ENCODE measurements at places on chromosomes 5 and 9.
A peak's percentile ranks its signal among the peaks of the same experiment; 100 is the strongest.

GRCh38 chr5:132009706-132010405 is 1.6 kb downstream of the ACSL6 start:
- peak; percentile 25 for DNase-seq

GRCh38 chr5:181259974-181260719 is 796 bp downstream of the TRIM52 start:
- DNase-seq = peak; percentile 18

DNA sequence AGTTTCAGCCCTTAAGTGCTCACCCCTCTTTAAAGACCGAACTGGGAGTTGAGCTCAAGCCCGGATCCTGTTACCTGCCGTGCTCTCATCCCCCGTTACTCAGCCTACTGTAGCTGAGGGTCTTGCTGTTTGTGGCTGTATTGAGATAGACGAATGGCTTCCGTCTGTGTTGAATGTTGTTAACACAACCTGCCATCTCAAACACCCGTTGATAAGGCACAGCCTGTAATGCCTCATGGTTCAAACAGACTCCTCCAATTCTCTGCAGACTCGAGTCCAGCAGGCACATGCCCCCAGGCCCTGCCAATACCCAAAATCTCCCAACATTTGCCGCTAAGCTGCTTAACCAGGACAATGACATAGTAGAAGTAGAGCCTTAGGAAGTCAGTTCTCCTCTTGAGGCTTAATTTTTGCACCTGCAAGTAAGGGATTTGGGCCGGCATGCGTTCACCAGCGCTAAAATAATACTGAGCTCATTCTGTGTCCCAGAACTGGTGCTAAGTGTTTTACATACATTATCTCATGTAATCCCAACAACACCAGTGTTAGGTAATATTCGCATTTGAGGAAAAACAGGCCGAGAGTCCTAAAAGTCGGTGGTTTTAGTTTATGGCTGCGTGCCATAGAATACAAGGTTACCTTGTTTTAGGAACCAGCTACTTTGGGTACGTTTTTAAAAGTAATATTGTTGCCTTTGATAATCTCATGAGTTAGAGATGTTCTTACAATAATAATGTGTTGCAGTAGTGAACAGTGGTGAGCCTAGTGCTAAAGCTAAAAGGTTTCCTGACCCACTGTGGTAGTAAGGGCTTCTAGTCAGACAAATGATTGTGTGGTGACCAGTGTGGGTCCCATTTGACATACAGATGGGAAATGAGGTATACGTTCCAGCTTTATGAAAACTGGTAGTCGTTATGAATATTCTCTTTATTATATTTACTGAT is 1.5 kb upstream of the RFX3 start:
- DNase-seq = no peak

GRCh38 chr5:141713616-141714309 is 31.7 kb upstream of the ARAP3 start:
- DNase-seq = no peak

DNA sequence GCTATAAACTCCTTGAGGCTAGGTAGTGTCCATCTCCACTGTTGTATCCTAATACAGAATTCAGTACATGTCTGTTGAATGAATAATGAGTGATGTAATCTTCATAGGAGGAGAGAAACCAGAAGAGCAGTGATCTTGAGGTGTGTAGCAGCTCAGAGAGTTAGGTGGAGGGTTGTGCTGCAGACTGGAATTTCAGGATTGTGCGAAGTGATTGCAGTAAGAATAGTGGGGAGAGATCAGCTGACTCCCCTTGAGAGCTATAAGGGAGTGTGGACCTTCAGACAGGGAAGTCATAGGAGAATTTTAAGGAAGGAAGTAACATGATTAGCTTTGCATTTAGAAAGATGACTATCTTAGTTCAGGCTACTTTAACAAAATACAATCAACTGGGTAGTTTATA is 4.4 kb downstream of the SNX24 start:
- DNase-seq = no peak

- no peak for DNase-seq
Observed at GRCh38 chr9:121772600-121773285, 121.3 kb downstream of the DAB2IP start.

DNA sequence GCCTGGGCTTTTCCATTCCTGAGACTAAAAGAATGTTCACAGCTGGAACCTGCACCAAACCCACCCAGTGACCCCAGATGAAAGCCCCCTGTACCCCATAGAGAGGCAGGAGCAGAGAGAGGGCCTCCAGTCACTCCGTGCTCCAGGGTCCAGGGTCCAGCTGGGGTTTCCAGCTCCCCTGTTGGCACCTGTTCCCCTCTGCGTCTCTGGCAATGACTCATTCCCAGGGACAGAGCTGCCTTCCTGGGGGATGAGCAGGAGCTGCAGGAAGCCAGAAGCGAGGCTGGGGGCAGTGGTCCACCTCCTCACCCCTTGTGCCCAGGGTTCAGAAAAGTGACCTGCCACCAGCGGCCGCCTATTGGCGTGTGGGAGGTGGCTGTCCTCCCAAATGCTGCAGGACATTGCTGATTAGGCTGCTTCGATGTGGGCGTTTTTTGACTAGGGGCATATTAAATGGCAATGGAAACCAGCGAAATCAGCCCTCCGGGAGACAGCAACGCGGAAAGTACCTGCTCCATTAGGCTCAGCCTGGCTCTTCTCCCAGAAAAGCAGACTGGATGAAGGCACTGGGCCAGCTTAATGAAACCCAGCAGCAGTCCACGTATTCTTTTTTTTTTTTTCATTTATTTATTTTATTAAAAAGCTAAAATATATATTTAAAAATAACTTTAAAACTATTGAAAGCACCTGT is 97.4 kb downstream of the DAP start:
- no peak for DNase-seq

Data from type B pancreatic cell (in vitro differentiated cells).